ENCODE measurements at places on chromosomes 6 and 20.
A peak's percentile ranks its signal among the peaks of the same experiment; 100 is the strongest.

- no peak for DNase-seq
Observed at GRCh38 chr6:89375427-89376267, 23.1 kb upstream of the UBE2J1 start.

DNA sequence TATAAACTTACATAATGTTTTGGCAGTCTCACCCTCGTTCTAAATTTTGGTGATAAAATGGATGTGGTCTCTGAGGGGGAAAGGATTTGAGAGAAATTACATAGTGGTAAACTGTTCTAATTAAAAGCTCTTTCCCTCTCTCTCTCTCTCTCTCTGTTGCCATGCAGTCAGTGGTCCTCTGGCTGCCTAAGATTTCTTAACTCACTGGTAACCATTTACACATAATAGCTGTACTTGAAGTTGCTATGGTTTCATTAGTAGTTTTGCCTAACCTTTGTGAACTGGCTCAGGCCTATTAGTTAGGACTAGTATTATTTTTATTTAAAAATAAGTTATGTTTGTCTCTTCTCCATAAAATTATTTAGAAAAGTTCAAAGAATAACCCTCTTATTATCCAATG, 42.0 kb downstream of the MAPK14 start:
- DNase-seq: no peak

GRCh38 chr6:104606361-104606760, 253.4 kb downstream of the HACE1 start:
- DNase-seq: no peak

DNA sequence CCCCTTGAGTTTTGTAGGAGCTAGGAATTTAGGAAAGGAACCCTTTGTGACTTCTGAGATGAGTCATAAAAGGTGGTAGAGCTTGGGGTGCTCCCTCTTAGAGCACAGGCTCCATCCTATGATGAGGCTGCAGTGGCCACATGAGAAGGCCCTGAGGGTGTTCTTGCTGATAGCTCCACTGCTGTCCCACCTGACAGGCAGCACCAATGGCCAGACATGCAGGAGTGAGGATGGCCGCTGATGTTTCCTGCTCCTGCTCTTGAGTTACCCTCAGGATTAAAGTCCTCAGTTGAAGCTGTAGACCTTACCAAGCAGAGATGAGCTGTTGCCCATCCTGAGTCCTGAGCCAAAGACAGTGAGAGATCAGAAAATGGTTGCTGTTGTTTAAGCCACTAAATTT, 512.1 kb downstream of the CDH26 start:
- DNase-seq: no peak

GRCh38 chr6:111478749-111479148, 4.3 kb downstream of the REV3L start:
- peak; percentile 64 for DNase-seq

DNA sequence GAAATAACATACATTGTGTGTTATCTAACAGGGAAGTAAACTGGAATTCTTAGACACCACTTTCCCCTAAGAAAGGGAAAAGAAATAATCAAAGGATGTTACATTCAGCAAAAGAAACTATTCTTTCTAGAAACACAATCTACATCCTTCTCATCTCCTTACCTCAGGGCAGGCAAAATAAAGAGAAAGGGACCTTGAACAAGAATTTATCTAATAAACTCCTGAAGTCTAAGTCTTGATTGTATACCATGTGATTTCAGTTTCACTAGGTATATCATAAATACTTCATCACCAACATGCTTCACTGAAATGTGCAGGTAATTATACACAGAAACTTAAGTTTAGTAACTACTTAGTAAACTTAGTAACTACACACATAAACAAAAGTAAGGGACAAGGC, 15.0 kb downstream of the EZR start:
- no peak for DNase-seq

DNA sequence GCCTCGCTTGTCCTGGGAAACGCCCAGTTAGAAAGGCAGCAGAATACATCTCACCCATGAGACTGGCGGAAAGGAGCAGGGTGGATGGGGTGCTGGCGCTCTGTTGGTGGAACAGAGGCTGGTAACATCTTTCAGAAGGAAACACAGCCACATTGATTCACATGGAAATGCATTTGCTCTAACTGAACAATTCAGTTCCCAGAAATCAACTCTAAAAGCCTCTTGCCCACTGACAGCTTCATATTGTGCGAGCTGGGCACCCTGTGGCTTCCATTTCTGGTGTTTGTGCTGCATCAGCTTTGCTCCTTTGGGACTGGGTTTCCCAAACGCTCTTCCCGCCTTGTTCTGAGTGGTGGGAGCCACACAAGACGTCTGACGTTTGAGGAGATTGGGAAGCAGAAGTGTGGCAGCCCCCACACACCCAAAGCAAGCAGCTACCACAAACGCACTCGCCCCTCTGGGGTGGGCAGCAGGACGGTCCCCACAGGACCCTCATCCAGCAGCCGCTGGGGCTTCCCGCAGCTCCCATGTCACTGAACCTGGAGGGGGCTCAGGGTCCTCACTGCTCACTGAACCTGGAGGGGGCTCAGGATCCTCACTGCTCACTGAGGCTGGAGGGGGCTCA, 229.5 kb downstream of the ERMARD start:
- no peak for DNase-seq

DNA sequence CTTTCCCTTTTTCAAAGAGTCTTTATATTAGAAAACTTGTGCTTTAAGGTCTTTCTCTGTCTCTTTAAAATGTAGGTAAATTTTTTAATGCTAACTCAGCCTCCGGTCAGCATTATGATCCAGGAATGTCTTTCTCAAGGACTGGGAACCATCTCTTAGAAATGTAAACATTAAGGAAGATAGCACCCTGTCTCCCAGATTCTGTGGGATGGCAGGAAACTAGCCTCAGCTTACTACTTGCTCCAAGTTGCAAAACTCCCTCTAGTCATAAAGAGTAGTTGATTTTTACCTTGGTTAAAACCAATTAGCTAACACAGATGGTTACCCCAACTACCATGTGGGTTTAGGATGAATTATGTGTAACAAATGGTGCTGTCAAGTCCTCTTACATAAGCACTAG, 4.7 kb upstream of the TAAR1 start:
- no peak for DNase-seq

- DNase-seq: no peak
Observed at GRCh38 chr20:63327231-63327745, 33.9 kb downstream of the CHRNA4 start.
